ENCODE measurements at places on chromosomes 4 and X.

- no peak for DNase-seq
These were observed 27.5 kb upstream of the TBC1D8B start for GRCh38 chrX:106774981-106775380.

- no peak for DNase-seq
These were observed 12.2 kb downstream of the SPOCK3 start for GRCh38 chr4:167222099-167222498.

- no peak for DNase-seq
These were observed 328.9 kb downstream of the PAPSS1 start for GRCh38 chr4:107391009-107391629.

DNA sequence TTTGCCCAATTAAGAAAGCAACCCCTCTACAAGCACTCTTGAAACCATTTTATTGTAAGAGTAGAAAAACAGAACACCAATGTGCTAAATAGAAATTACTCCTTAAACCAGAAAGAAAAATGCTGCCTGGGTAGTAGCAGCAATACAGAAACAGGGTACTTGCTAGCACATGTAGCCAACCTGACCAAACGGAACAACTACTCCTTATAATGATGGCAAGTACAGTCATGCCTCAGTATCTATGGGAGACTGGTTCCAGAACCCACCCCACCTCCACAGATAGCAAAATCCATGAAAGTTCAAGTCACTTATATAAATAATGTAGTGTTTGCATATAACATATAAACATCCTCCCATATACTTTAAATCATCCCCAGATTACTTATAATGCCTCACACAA is 168.8 kb downstream of the ATRX start:
- no peak for DNase-seq

Measured in stimulated activated CD8-positive, alpha-beta memory T cell treated with anti-CD3 and anti-CD28 coated beads, Interleukin-2, amount 100 ng/mL, for 1 hour (primary cell).